ENCODE measurements at places on chromosomes 16 and 17.

GRCh38 chr16:86618431-86619238 lies 40.3 kb downstream of the FOXL1 start:
- DNase-seq: no peak

GRCh38 chr17:18246880-18247612 lies 11.5 kb downstream of the FLII start:
- peak; percentile 85 for DNase-seq

GRCh38 chr17:61247439-61247838 lies 152.2 kb upstream of the TBX2 start:
- no peak for DNase-seq

DNA sequence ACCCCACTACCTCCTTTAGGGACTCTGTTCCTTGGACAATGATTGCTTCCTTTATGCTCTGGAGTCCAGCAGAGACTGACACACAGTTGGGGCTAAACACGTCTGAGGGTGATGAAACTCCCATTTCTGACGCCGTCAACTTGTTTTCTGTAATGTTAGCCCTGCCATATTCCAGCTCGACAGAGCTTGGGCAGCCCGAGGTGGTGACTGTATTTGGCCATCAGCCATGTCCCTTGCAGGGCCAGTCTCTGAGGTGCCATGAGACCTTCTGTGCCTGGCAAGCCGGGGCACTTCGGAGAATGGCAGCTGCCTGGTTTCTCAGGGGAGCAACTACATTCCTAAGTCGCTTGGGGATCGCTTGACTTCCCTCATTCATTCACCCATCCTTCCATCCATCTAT lies 278.9 kb upstream of the TNRC6C start:
- no peak for DNase-seq

- no peak for DNase-seq
Observed at GRCh38 chr16:87328846-87329245, 11.7 kb upstream of the C16orf95 start.

DNA sequence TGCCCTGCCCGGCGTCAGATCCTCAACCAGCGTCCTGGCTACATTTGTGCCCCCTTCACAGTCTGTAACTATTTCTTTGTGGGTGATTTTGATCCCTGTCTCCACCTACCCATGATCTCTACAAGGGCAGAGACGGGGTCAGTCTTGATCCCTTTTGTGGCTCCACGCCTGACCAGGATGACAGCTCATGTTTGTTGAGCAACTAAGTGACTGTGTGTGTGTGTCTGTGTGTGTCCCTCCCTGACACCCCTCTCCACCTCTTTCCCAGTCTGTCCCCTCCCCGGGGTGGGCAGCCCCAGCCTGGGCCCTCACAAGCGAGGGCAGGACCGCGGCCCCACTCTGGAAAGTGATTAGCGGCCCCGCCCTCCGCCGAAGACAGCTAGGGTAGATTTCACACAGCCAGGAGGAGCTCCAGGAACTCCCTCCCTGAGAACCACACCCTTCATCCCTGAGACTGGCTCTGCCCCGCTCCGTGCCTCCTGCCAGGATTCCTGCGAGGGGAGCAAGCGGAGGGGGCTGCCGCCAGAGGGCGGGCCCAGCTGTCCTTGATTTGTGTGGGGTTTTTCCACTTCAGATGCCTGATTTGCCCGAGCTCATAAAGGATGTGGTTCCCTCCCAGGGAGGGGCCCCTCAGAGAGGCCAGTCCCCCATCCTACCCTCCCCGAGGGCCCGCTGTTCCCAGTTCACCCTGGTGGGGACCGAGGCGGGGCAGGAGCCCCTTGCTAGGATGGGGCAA lies 5.3 kb upstream of the HS3ST6 start:
- peak; percentile 85 for DNase-seq
